ENCODE measurements at places on chromosomes 7 and 10.

DNA sequence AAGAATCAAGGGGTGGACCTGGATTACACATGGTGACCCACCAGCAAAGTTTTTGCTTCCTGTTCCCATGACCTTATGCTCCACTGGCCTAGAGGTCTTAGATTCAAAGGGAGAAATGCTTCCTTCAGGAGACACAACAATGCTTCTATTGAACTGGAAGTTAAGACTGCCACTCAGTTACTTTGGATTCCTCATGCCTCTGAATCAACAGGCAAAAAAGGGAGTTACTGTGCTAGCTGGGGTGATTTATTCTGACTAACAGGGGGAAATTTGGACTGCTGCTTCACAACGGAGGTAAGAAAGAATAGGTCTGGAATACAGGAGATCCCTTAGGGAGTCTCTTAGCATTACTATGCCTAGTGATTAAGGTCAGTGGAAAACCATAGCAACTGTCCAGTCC, 10.3 kb downstream of the TMEM229A start:
- no peak for DNase-seq

DNA sequence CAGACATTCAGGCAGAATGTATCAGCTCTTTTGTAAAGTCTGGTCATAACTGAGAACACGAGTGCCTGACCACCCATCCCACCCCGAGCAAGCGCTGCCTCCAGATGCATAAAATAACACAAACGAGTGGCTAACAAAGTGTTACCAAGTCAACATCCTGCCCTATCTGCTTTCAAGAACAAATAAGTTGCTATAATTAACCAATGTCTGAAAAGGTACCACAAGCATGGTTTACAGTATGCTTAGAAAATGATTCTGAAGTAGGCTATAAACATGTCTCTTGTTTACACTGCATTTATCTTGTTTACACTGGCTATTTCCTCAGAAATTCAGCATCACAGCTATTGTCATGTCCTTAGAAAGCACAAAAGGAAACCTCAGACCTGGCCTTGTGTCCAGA, 49.5 kb downstream of the PIK3AP1 start:
- DNase-seq, result no peak

- DNase-seq, result no peak
These were observed 69.5 kb downstream of the CACNA2D1 start for GRCh38 chr7:82373926-82374635.

DNA sequence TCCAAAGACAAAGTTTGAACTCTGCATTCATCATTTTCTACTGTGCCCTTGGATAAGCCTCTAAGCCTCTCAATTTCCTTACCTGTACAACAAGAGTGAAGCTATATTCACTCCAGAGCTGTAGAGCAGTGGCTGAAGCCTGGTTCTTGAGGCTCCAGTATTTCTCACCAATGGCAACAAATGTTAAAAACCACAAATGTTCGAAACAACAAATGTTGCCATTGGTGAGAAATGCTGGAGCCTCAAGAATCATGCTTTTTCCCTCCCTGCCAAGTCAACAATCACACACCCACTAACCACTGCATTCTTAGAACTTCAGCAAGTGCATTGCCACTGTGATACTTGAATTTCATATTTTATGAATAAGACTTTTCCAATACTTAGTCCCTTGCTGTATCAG, 237.9 kb downstream of the TMEM26 start:
- DNase-seq, result no peak

DNA sequence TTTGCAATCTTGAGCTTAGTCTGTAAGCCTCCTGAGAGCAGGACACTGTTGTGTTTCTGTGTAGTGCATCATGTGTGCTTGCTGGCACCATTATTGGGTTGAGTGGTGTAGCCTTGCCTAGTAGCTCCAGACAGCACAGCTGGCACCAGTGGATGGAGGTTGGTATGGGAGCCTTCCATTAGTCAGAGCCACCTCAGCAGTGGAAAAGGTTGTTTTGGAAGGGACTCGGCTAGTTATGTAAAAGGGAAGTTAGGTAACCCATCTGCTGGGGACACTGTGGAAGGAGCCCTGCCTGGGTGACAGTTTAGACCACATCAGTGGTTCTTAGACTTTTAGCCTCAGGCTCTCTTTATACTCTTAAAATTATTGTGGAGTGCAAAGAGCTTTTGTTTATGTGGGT, 16.3 kb downstream of the MINDY4 start:
- DNase-seq, result no peak

GRCh38 chr7:85693326-85693725, 506.5 kb upstream of the SEMA3D start:
- DNase-seq, result no peak

DNA sequence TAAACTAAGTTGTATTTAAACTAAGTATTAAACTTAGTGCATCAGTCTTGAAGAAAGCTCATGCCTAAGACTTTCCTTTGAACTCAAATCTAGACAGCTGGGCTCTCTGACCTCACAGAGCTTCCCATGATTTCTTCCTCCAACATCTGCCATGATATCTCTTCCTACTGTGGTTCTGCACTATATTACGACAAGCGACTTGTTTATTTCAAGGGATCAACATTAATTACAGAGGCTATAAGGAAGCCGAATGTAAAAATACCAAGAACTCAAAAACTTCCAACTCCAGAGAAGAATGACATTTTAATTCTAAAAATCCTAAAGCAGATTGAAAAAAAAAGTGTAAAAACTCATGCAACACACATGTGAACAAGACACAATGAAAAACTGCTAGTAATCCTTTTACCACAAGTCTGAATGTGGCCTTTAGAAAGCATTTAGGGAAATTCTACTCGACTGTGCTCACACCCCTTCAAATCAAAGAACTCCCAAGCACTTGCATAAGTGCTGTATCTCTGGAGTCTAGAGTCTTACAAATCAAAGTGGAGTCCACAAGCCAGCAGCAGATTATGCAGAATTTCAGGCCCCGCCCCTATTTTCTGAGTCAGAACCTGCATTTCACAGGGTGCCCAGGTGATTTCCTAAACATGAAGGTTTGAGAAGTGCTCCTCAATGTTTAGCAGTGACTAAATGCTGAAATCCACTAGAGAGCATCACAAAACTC, 22.7 kb upstream of the WASHC2A start:
- DNase-seq, result no peak

- DNase-seq, result no peak
These were observed 26.8 kb upstream of the LMOD2 start for GRCh38 chr7:123628829-123629228.

- no peak for DNase-seq
These were observed 1.3 kb upstream of the GET4 start for GRCh38 chr7:875051-875450.

- DNase-seq, result no peak
These were observed 250.9 kb upstream of the SORCS1 start for GRCh38 chr10:107415446-107415845.

- no peak for DNase-seq
These were observed 20.5 kb downstream of the MNX1 start for GRCh38 chr7:156989766-156990535.

DNA sequence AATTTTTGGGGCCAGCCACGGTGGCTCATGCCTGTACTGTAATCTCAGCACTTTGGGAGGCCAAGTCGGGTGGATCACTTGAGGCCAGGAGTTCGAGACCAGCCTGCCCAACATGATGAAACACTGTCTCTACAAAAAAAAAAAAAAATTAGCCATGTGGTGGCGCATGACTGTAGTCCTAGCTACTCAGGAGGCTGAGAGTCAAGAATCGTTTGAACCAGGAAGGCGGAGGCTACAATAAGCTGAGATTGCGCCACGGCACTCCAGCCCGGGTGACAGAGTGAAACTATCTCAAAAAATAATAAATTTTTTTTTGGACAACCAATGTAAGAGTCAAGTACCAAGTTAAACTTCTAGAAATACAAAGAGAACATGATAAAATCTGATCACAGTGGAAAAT, 164.6 kb downstream of the AVL9 start:
- DNase-seq, result no peak

- no peak for DNase-seq
These were observed 29.0 kb upstream of the DAGLB start for GRCh38 chr7:6476596-6477317.

DNA sequence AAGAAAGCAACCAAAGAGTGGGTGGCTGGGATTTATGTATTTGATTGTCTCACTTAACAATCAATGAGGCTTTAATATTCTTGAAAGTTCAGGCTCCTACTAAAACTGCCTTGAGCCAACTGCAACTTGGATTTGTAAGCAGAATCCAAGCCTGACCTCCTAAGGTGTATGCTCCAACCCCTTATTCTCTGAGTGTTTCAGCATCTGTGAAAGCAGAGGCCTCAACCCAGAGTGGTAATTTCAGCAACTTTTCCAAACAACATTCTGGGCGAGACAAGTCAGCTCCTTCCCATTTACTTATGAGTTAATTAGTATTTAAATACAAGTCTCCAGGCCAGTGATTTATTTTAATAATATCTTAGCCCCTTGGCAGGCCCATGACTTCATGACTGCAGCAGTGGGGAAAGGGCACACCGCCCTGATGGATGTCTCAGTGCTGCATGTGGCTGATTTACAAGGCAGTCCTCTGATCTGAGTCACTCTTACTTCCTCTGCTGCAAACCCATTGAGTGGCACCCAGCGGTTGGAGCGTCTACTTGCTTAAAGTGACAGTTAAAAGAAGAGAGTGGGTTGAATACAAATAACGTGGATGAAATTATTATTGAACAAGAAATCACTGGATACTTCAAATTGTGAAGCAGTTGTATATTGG, 209.1 kb downstream of the TRIL start:
- DNase-seq, result no peak

- DNase-seq, result no peak
These were observed 73.3 kb downstream of the MCU start for GRCh38 chr10:72765051-72765745.
